Activated T-cell treated with anti-CD3 and anti-CD28 coated beads, Interleukin-2, amount 50 U/mL, for 72 hours (primary cell): ENCODE measurements at places on chromosomes 12 and 14.

DNA sequence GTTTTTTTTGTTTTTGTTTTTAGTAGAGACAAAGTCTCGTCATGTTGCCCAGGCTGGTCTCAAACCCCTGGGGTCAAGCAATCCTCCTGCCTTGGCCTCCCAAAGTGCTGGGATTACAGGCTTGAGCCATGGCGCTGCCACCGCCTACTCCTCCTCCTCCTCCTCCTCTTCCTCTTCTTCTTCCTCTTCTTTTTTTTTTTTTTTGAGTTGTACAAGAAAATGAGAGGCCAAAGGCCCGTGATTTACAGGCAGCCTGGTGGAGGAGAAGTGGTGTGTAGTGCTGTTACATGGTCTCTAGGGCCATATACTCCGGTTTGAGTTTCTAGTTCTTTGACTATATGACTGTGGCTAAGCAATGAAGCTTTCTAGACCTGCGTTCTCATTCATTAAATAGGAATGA lies 29.6 kb upstream of the SPPL3 start:
- no peak for DNase-seq

DNA sequence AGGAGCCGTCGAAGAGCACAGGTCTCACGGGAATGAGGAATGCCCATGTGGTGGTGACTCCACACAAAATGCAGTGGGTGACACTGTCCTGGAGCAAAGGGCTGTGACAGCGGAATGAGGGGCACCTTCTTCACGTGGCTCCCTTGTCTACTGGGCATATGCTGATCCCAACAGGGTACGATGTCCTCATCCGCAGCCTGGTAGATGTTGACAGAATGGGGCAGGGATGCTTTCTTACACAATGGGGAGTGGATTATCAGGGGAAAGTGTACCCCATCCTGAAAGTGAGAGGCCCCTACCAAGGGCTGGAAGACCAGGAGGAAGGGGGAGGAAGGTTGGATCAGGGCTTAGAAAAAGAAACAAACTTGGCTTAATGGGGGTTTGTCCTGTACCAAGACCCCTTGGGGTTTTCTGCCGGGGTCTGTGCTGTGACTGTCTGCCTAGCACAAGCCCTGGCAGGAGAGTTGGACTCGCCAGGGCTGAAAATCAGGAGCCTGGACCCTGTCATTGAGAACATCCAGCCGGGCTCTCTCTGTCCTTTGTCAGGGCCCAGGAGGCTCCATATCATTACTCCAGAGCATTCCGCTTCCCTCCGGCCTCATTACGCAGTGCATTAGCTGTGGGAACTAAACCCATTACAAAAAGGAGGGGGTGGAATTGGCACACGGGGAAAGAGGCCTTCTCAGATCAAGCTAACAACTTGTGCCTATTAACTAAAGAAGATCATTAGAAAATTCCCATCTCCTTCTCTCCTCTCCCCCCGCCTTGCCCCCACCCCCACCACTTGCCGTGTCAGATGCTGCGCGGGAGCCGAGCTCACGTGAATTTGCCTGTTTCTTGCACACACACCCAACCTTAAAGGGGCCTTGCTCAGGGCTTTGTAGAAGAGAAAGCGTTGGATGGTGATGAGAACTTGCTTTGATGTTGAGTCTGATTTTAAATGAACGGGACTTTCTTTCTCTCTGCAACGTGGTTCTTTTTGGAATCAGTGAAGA lies 171.8 kb upstream of the PARP11 start:
- no peak for DNase-seq

GRCh38 chr12:4225571-4225970 lies 48.0 kb upstream of the CCND2 start:
- no peak for DNase-seq

DNA sequence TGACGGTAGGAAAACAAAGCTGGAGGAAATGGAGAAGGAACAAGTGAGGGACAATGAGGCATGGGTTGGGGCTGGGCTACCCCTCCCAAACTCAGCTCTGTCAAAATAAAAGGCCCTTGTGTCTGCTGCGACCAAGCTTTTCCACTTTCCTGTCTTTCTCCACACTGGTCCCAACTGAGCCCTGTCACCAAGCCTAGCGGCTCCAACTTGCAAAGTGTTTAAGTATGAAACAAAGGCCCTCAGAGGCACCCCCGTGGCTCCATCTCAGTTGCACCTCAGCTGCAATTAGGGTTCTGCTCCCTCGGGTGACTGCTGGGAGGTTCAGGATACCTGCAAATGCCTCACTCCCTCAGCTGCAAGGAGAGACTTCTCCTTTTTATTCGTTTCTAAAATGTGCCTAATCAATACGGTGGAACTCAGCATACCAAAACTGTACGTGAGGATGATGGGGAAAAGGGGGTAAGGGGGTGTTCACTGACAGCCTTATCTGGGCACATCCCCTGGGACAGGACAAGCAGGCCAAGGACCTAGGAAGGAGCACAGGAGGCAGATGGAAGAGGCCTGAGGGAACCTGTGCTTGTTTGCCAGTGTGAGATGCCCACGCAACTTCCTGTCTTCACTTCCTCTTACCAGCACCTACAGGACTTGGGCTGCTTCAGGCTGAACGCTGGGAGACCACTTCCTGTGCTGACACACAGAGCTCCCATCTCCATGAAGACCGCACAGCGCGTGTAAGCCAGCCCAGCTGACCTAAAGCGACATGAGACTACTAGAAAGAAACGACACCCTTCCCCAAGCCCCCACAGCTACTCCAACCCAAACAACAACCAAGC lies 8.9 kb downstream of the VAMP1 start:
- DNase-seq, result peak; percentile 82

GRCh38 chr12:69150083-69150795 lies 89.1 kb upstream of the CPSF6 start:
- DNase-seq, result no peak

DNA sequence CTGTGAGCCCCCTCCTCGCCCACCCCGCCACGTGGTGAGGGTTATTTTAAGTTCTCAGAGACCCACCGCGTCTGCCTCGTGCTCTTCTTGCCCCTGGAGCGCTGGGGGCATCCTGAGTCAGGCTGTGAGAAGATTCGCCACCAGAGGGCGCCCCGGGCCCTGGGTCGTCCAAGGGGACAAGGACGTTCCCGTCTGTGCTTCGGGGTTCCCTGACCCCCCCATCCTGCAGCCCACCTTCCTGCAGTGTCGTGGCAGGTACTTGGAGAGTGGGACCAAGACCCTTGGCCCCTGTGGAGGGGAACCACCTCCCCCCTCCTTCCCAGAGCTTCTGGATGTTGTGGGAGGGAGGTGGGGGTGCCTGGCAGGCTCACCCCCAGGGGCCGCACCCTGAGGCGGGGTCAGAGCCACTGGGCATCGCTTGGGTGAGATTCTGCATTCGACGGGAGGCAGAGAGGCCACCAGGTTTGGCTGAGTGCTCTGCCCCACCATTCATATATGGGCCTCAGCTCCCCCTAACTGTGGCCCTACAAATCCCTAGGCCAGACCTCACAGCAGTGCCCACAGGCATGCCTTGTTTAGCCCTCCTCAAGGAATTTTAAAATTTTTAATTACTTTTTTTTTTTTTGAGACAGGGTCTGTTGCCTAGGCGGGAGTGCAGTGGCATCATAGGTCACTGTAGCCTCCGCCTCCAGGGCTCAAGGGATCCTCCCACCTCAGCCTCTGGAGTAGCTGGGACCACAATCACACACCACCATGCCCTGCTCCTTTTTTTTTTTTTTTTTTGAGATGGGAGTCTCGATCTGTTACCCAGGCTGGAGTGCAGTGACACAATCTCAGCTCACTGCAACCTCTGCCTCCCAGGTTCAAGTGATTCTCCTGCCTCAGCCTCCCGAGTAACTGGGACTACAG lies 17.0 kb downstream of the RHOF start:
- DNase-seq, result peak; percentile 90

- DNase-seq, result no peak
These were observed 7.4 kb downstream of the TCP11L2 start for GRCh38 chr12:106309671-106310505.

DNA sequence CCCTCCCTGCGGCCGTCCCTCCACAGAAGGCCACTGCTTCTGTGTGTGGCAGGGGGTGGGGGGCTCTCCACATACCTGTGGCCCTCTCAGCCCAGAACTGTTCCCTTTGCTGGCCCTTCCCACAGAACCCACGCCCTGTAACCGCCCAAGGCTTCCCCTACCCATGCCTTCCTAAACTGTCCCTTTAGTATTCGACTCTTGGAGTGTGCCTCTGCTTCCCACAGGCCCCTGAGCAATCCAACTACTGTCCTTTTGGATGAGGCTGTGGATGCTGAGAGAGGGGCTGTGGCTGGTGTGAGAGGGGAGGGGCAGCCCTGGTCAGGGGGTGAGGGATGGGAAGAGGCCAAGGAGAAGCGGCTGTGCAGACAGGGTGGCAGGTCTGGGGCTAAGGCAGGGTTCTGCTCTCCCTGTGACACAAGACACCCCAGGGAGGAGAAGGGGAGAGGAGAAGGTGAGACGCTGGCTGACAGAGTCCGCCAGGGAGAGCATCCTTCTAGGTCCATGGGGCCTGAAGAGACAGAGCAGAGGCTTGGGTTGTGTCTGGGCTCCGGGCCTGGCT lies 46.0 kb downstream of the DLK1 start:
- DNase-seq, result no peak

DNA sequence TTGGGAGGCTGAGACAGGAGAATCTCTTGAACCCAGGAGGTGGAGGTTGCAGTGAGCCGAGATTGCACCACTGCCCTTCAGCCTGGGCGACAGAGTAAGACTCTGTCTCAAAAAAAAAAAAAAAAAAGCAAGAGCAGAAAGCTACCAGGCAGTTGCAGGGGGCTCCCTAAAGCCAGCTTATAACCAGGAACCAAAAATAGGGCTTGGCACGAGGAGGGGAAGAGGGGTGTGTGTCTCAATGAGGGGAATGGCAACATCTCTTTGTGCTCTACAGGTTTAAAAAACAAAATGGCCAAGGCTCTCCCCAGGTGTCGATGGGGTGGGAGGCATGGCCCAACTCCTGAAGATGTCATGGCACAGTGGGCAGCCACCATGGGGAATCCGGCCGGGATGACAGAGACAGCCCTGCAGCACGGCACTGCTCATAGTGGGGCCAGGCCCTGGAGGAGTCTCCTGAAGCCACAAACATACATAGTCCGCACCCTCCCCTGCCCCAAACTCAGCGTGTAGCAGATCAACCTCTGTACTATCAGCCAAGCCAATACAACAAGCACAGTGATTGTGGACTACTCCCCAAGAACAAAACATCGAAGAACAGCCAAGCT lies 16.0 kb upstream of the EIF5 start:
- DNase-seq, result no peak

DNA sequence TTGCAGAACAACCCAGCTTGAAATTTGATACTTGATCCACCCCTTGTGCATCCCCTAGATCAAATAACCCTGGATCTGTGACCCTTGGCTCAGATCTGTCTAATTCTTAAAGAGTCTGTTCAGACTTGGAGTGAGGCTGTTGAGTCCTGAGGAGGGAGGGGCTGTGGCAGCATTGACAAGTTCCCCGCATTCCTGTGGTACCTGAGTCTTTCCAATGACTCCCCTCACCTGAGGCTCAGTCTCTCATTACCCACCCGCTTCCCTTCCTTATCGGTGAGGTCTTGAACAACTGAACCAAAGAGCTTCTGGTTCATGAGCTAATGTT lies 16.1 kb upstream of the HDAC7 start:
- no peak for DNase-seq

DNA sequence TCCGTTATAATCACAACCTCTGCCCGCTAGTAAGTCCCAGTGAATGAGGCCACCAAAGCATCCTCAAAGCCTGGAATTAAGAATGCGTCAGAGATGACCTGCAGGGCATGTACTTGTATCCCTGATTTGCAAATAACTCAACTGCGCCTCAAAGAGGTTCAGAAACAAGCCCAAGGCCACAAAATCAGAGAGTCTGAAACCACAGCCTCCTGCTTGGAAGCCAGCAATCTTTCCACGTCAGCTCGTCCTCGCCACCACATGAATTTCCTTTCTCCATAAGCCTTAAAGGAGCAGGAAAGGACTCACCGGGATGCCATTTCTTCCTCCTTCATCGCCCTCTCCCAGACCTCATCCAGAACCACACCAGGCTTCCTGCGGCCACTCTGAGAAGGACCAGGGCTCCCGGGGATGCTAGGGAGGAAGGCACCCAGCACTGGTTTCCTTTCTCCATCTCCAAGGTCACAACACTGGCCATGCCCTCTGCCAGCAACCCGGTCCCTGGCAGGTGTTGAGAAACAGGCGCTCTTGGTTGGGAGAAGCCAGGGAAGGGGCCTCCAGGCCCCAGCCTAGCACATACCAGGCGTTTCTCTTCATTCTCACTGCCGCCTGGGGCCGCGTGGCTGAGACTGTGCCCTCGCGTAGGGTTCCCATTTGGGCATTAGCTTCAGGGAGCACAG lies 191.2 kb upstream of the DIO3 start:
- no peak for DNase-seq

DNA sequence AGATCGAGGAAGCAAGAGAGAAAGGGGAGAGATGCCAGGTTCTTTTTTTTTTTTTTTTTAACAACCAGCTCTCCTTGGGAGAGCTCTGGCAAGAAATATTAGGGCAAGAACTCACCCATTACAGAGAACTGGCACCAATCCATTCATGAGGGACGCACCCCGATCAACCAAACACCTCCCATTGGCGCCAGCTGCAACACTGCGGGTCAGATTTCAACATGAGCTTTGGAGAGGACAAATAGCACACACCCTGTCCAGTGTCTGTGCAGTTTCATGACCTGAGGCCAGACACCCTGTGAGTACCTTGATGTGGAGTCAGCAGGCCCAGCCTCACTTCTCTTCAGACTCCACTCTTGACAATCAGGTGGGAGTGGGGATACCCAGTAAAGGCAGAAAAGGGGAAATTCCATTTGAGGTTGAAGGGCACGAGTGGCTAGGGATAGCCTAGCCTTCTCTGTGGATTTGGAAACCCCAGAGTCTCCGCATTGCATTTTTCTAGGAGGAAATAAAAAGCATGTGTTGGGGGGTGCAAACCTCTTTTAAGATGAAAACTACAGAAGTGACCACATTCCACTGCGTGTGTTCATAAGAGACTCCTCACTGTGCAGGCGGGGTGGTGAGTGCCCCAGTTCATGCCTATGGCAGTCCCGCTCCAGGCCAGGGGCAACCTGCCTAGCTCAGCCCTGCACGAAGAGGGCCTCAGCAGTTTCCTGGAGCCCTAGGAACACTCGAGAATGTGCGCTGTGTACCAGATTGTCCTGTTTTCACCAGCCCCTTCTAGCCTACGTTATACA lies 42.4 kb upstream of the GPATCH2L start:
- DNase-seq, result no peak

DNA sequence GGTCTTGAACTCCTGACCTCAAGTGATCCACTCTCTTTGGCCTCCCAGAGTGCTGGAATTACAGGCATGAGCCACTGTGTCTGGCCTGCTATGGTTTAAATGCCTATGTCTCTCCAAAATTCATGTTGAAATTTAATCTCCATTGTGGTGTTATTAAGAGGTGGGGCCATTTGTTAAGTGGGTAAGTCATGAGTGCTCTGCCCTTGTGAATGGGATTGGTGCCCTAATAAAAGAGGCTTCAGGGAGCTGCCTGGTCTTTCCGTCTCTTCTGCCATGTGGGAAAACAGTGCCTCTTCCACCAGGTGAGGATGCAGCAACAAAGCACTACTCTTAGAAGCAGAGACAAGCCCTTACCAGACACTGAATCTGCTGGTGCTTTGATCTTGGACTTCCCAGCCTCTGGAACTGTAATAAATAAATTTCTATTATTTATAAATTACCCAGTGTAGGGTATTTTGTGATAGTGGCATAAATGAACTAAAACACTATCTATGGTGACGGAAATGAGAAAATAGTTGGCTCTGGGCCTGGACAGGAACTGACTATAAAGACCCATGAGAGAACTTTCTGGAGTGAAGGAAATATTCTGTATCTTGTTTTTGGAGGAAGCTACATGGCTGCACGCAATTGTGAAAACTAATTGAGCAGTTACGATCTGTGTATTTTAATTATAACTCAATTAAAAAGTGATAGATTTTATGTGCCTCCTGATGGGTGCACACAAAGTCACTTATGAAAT lies 12.1 kb upstream of the ATP23 start:
- DNase-seq, result no peak
